ENCODE measurements at places on chromosomes 7 and 10.

DNA sequence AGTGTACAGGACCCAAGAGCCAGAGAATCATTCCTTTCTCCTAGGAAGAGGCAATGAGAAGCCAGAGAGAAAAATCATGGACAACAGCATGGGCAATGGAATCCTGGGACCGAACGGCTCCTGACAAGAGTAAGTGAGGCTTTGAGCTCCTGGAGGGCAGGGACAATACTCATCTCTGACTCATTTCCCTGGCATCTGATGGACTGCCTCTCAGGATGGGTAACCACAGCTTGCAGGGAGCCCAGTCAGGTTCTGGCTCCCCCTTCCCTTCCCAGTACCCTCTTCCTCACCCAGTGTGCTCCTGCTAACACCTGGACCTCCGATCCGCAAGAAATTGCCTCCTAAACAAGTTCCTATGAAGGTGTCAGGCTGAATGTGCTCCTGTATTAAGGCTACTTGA is 51.2 kb upstream of the SORCS3 start:
- DNase-seq: peak; percentile 79

DNA sequence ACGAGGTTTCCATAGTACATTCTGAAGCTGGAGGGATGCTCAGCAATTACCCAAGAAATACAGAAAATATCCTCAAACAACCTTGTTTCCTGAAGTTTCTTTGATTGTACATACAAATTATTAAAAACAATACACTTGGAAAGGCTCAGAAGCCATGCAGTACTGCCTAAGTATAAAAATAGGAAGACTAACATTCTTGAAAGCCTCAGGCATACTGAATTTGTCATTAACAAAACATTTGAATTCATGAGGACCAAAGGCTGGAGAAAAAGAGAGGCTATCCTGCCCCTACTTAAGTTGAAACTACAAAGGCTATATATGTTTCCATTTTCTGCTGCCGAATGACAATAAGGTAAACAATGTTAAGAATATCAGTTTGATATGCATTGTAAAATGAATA is 54.3 kb upstream of the SGCE start:
- DNase-seq: no peak

DNA sequence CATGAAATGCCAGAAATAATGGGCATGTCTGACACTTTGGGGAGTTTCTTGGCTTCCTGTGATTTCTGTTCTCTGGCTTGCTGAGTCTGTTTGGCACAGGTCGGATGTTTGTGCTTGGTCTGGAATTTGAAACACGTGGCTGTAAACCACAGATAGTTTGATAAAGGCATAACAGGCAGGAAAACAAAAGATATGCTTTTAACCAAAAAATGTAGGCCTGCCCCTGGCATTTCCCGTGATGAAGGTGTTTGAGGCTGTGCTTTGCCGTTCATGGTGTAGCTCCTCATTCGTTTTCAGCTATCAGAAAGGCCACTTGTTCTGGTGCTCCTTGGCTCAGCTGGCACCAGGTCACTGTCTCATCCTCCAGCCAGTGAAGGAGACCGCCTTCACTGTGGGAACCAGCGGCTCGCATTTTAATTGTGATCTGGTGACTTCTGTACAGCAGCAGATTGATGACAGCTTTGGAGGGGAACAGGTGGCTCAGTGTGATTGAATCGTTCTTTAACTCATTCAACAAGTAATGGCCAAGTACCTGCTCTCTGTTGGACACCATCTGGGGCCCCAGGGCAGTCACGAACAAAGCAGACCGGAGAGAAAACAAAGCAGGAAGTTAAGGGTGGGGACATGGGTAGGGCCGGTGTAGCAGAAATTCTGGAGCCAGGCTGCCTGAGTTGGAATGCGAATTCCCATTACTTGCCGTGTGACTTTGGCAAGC is 111.5 kb downstream of the CCNY start:
- DNase-seq: peak; percentile 79

GRCh38 chr10:36129051-36129450 is 487.0 kb upstream of the FZD8 start:
- no peak for DNase-seq

GRCh38 chr10:47451273-47451997 is 32.5 kb downstream of the ANXA8 start:
- DNase-seq: peak; percentile 6

DNA sequence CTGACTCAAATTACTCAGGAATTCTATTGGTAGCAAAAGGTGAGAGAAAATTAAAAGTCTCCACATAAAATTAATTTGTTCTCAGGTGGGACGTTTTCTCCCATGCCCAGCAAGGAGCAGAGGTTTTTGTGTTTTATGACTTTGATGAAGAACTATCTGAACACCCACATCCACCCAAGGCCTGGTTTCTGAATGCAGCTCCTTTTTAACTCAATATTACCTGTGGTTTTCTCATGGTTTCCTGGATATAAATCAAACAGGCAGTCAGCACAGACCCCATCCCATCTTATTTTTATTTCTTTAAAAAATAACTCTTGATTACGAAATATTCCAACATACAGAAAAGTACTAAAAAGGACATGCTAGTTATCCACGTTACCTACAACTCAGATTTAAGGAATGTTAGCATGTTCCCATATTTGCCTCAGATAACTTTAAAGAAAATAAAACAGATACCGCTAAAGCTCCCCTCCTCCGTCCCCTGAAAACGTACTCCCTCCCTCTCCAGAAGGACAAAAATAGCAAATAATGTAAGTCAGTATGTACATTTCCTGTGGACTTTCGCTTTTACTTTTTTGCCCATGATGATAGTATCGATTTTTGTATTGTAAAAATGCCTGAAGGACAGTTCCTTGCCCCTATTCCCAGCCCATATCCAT is 43.4 kb downstream of the GLI3 start:
- no peak for DNase-seq

- DNase-seq: peak; percentile 24
Observed at GRCh38 chr10:124745673-124746072, 1.5 kb upstream of the FAM53B start.

- DNase-seq: peak; percentile 33
Observed at GRCh38 chr7:23530405-23530804, 1.4 kb downstream of the TRA2A start.

DNA sequence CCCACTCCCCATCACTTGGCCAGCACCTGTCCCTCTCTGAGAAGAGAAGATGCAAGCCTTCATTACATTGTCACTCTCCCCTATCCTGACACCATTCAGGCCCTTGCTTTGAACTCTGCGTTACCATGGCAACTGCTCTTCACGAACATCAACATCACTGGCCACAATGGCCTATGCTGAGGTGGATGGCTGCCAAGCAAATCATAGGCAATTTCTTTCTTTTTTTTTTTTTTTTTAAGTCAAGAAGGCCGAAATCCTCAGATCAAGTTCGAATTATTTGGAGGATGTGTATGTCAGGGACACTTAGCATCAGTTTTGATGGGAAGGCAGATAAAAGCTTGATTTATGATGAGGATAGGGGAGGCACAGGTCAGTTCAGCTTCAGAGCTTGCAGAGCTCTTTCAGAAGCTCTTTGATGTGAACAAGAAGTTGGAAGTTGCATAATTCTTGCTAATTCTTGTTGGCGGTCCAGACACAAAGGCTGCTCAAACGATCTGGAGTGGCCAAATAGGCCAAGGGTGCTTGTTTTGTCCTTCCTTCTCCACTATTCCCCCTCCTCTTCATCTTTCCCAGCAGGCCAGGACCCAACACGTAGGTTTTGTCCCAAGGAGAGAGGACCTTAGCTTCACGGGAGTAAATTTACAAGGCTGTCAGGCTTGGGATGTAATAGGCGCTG is 179.9 kb upstream of the NPVF start:
- DNase-seq: no peak

DNA sequence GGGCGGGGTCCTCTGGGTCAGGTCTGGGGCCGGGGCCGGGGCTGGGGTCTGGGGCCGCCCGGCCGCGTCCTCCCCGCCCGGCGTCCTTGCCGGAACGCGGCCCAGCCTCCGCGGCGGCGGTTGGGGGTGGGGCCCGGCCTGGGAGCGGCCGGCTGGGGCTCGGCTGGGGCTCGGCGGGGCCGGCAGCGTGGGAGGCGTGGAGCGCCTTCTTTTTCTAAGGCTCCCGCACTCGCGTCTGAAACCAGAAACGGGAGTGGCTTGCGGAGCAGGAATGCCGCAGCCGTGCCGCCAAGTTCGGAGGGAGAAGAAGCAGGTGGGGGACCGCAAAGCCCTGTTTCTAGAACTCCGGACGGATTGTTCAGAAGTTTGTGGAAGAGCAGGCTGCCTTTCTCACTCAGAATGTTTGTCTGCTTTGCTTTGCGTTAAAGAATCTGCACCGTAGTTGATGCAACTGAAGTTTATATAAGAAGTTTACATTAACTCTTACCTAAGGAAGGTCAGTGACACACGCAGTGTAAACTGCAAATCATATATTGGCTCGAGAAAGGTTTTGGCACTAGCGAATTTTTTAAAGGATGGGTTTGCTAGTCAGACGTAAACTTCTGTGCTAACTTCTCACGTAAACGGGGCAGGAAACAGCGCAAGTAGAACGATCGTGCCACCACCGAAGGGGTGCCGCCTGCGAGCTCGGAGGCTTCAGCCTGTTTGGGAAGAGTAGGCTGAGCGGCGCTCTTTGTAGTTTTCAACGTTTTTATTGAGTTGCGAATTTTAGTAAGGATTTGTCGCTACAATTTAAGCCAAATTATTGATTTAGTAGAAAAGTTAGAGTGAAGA is 729 bp downstream of the DNAJB6 start:
- DNase-seq: peak; percentile 87

Data from AG20443 (cell line).